ENCODE measurements at places on chromosomes 1 and 21. TPM values are rescaled to one million over a fixed set of nuclear protein-coding genes. Genes with fewer than 3 reads are reported as not detected.

FAAH gene
- total RNA-seq = 32.4 TPM

IGFN1 gene
- 0.18 TPM for total RNA-seq

AADACL3 gene
- total RNA-seq = not detected

CFAP141 gene
- total RNA-seq = 2.8 TPM

FCGR3B gene
- total RNA-seq = 50.1 TPM

RORC gene
- 21.7 TPM for total RNA-seq

C1orf94 gene
- not detected for total RNA-seq

UTS2 gene
- not detected for total RNA-seq

- no peak overlapping the region for H3K4me3 ChIP-seq
- peak; percentile 61 for DNase-seq
- H3K27ac ChIP-seq = no peak overlapping the region
- H3K4me1 ChIP-seq = peaks cover 10% of the 10 kb centered on the region
These were observed 20.3 kb upstream of the AZIN2 start for GRCh38 chr1:33060579-33061083.

GRCh38 chr1:51952638-51953037 is 37.9 kb downstream of the RAB3B start:
- DNase-seq = no peak
- no peaks in the 10 kb centered on the region for H3K4me1 ChIP-seq
- no peaks in the 10 kb centered on the region for H3K36me3 ChIP-seq
- peaks cover 55% of the 10 kb centered on the region for H3K27me3 ChIP-seq
- H3K27ac ChIP-seq = no peak overlapping the region
- no peak overlapping the region for H3K4me3 ChIP-seq

DNA sequence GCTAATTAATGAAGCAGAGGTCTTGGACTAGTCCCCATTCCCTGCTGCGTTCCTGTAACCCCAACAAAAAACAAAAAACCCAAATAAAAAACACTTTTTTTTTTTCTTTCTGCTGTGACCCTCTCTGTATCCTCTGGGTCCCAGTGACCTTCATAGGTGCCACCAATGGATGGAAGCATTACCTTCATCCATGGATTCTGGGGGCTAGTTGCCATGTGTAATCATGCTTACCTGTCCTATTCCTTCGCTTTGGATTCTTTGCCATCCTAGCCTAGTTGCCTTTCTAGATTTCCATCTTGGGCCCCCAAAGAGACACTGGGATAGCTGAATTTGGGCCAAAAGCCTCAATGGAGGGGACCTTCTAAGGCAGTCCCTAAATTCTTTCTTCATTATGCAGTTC is 1208.7 kb downstream of the BRINP3 start:
- no peak for DNase-seq
- H3K4me1 ChIP-seq = no peaks in the 10 kb centered on the region
- no peak overlapping the region for H3K4me3 ChIP-seq
- H3K36me3 ChIP-seq = no peaks in the 10 kb centered on the region
- H3K27ac ChIP-seq = no peak overlapping the region

- DNase-seq = no peak
- H3K36me3 ChIP-seq = no peaks in the 10 kb centered on the region
- no peak overlapping the region for H3K27ac ChIP-seq
- H3K4me3 ChIP-seq = no peak overlapping the region
- H3K4me1 ChIP-seq = no peaks in the 10 kb centered on the region
- no peaks in the 10 kb centered on the region for H3K27me3 ChIP-seq
These were observed 45.6 kb upstream of the GADD45A start for GRCh38 chr1:67639361-67639760.

DNA sequence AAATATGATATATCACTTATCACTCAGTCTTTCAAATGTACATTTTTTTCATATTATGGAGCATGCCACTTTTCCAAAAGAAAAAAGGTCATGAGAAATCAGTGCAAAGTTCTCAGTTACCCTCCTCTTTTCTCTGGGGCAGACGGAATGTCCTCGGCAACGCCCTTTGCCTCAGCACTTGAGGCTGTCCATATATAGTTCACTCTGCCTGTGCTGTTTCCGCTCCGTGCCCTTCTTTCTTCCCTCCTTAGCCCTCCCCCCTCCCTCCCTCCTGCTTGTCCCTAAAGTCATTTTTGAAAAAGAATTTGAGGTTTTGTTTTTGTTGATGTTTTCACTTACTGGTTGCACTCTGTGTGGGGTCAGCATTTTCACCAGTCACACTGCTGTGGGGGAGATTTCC is 5.4 kb downstream of the BARHL2 start:
- no peaks in the 10 kb centered on the region for H3K36me3 ChIP-seq
- peaks cover 8% of the 10 kb centered on the region for H3K4me1 ChIP-seq
- H3K27me3 ChIP-seq = peaks cover 94% of the 10 kb centered on the region
- no peak overlapping the region for H3K27ac ChIP-seq
- H3K4me3 ChIP-seq = no peak overlapping the region

DNA sequence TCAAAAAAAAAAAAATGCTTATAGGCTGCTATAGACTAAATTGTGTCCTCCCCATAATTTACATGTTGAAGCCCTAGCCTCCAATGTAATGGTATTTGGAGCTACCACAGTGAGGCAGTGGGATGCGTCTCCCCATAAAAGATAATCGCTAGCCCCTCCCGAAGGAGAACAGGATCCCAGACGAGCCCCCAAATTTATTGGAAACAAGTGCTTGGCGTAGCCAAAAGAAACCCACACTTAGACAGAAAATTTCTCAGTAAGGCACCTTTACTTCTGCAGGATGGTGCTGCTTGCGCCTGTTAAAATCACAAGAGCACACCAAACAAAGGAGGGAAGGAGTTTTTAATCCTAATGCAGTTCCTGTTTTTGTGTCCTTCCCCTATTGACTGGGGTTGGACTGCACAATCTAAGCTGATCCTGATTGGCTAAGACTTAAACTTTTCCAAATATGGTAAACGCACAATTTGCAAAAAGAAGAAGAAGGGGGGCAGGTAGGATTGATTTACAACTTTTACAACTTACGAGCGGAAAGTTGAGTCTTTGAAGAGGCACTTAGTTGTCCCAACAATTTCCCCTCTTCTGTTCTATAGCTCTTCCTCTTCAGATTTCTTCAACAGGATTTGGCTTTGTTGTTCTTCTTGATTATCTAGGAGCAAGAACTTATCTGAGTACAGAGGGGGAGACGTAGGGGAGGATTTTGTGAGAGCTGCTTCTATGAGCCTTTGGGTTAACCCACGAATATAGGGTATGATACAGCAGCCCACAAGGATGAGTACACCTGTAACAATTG is 3.0 kb upstream of the IPP start:
- H3K4me3 ChIP-seq = no peak overlapping the region
- no peaks in the 10 kb centered on the region for H3K36me3 ChIP-seq
- no peaks in the 10 kb centered on the region for H3K27me3 ChIP-seq
- no peak for DNase-seq
- H3K4me1 ChIP-seq = no peaks in the 10 kb centered on the region
- no peak overlapping the region for H3K27ac ChIP-seq

GRCh38 chr1:64623750-64624191 is 121.1 kb upstream of the RAVER2 start:
- H3K4me3 ChIP-seq = no peak overlapping the region
- no peaks in the 10 kb centered on the region for H3K27me3 ChIP-seq
- H3K4me1 ChIP-seq = peaks cover 13% of the 10 kb centered on the region
- H3K27ac ChIP-seq = no peak overlapping the region
- no peaks in the 10 kb centered on the region for H3K36me3 ChIP-seq

DNA sequence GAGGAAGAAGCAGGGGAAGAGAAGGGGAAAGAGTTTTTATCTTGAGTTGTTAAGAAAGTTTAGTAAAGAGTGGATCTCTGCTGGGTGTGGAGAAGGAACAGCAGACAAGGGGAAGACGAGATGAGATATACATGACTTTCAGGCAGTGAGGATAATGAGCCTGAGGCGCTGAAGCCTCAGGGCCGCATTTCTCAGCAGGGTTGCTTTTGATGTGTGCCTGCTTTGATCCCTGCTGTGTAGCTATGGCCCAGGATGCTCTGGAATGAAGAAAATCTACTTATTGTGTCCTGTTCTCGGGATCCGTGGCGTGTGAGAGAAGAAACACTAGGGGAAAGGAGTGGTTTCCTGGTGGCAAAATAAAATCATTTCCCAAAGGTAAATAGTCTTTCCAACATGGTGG is 15.1 kb upstream of the RPE65 start:
- DNase-seq = no peak
- H3K27me3 ChIP-seq = no peaks in the 10 kb centered on the region
- H3K4me3 ChIP-seq = no peak overlapping the region
- H3K4me1 ChIP-seq = no peaks in the 10 kb centered on the region
- H3K36me3 ChIP-seq = no peaks in the 10 kb centered on the region

- no peaks in the 10 kb centered on the region for H3K36me3 ChIP-seq
- no peaks in the 10 kb centered on the region for H3K4me1 ChIP-seq
- no peaks in the 10 kb centered on the region for H3K27me3 ChIP-seq
- H3K4me3 ChIP-seq = no peak overlapping the region
These were observed 463.9 kb upstream of the PROX1 start for GRCh38 chr1:213523781-213524398.

GRCh38 chr1:165875171-165875570 is 47.8 kb downstream of the UCK2 start:
- no peaks in the 10 kb centered on the region for H3K36me3 ChIP-seq
- H3K4me3 ChIP-seq = no peak overlapping the region
- DNase-seq = no peak
- no peak overlapping the region for H3K27ac ChIP-seq

GRCh38 chr1:8937701-8938100 is 8.0 kb upstream of the CA6 start:
- no peaks in the 10 kb centered on the region for H3K4me1 ChIP-seq
- H3K27me3 ChIP-seq = no peaks in the 10 kb centered on the region
- H3K27ac ChIP-seq = no peak overlapping the region
- no peaks in the 10 kb centered on the region for H3K36me3 ChIP-seq
- no peak overlapping the region for H3K4me3 ChIP-seq
- DNase-seq = no peak

- H3K4me3 ChIP-seq = no peak overlapping the region
- no peak overlapping the region for H3K27ac ChIP-seq
- H3K4me1 ChIP-seq = peaks cover 1% of the 10 kb centered on the region
- no peak for DNase-seq
- H3K27me3 ChIP-seq = no peaks in the 10 kb centered on the region
- H3K36me3 ChIP-seq = no peaks in the 10 kb centered on the region
These were observed 50.7 kb downstream of the UBE2T start for GRCh38 chr1:202291001-202291400.

GRCh38 chr1:182080955-182081582 is 19.6 kb upstream of the ZNF648 start:
- no peak overlapping the region for H3K27ac ChIP-seq
- H3K36me3 ChIP-seq = no peaks in the 10 kb centered on the region
- H3K27me3 ChIP-seq = no peaks in the 10 kb centered on the region
- no peak for DNase-seq

DNA sequence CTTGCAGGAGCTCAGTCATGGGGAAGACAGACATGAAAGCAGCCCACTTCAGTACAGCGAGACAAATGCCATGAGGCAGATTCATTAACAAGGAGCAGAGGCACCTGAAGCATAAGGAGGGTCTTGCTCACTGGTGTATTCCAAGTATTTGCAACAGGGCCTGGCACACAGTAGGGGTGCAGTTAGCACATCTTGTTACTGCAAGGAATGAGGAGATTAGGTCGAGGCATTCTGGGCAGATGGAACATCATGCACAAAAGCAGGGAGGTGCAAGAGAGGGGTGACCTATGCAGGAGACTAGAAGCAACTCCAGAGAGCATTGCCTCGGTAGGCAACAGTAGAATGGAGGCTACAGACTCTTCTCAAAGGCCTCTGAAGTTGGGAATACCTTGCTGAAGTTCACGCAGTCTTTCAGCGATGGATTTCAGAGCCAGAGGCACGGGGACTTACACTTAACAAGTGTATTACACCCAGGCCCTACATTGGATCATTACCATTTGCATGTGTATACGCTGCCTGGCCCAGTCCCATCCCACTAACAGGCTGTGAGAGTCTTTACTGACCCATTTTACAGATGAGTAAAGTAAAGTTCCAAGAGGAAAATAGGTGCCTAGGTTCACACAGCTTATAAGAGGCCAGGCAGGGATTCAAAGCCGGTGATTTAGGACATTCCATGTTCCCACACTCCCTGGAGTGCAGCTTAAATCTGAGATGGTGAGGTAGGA is 82.1 kb downstream of the TRABD2B start:
- H3K27ac ChIP-seq = no peak overlapping the region
- peaks cover 11% of the 10 kb centered on the region for H3K4me1 ChIP-seq
- DNase-seq = no peak
- H3K4me3 ChIP-seq = no peak overlapping the region

GRCh38 chr1:232589812-232590743 is 39.9 kb downstream of the SIPA1L2 start:
- H3K36me3 ChIP-seq = no peaks in the 10 kb centered on the region
- H3K4me1 ChIP-seq = peaks cover 48% of the 10 kb centered on the region
- no peaks in the 10 kb centered on the region for H3K27me3 ChIP-seq

- H3K27me3 ChIP-seq = peaks cover 56% of the 10 kb centered on the region
- no peak overlapping the region for H3K4me3 ChIP-seq
- peaks cover 22% of the 10 kb centered on the region for H3K4me1 ChIP-seq
- H3K36me3 ChIP-seq = no peaks in the 10 kb centered on the region
- no peak overlapping the region for H3K27ac ChIP-seq
These were observed 2.0 kb downstream of the HUNK start for GRCh38 chr21:31874812-31875212.

GRCh38 chr1:85363521-85363920 is 87.1 kb upstream of the BCL10 start:
- DNase-seq = no peak
- no peaks in the 10 kb centered on the region for H3K36me3 ChIP-seq
- H3K27me3 ChIP-seq = no peaks in the 10 kb centered on the region
- H3K27ac ChIP-seq = no peak overlapping the region
- peaks cover 6% of the 10 kb centered on the region for H3K4me1 ChIP-seq
- H3K4me3 ChIP-seq = no peak overlapping the region

- H3K27me3 ChIP-seq = peaks cover 10% of the 10 kb centered on the region
- DNase-seq = peak; percentile 75
- peak overlapping the region; percentile 100 for H3K27ac ChIP-seq
- peaks cover 5% of the 10 kb centered on the region for H3K36me3 ChIP-seq
These were observed 2.4 kb upstream of the IBA57 start for GRCh38 chr1:228163007-228163753.

DNA sequence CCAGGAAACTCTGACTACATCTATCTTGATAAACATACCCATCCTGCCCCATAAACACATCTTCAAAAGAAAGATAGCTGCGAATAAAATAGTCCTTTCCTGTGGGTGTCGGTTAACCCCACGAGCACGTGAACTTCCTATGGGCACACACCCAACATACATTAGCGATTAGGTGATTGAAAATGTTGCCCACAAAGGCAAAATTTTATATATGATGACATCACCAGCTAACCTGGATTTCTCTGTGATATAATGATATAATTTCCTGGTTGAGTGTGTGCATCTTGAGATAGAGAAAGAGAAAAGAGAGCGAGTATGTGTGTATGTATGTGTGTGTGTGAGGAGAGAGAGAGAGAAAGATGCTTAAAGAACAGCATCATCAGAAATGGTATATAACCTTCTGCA is 296.1 kb downstream of the PTPRC start:
- H3K4me1 ChIP-seq = peaks cover 42% of the 10 kb centered on the region
- peak overlapping the region; percentile 80 for H3K27ac ChIP-seq
- peak overlapping the region; percentile 57 for H3K4me3 ChIP-seq
- DNase-seq = no peak
